ENCODE measurements at places on chromosomes 16 and 17. TPM values are rescaled to one million over a fixed set of nuclear protein-coding genes. Genes with fewer than 3 reads are reported as not detected.

- no peaks in the 10 kb centered on the region for H3K36me3 ChIP-seq
- H3K4me3 ChIP-seq, result no peak overlapping the region
- H3K27me3 ChIP-seq, result no peaks in the 10 kb centered on the region
- no peak for DNase-seq
- H3K27ac ChIP-seq, result no peak overlapping the region
These were observed 15.4 kb downstream of the DHODH start for GRCh38 chr16:72023962-72024361.

TPSD1 gene
- polyA plus RNA-seq, result 0.26 TPM

GRCh38 chr16:30458561-30459394 lies 13.1 kb upstream of the SEPHS2 start:
- no peak overlapping the region for H3K4me3 ChIP-seq
- no peaks in the 10 kb centered on the region for H3K27me3 ChIP-seq
- no peak overlapping the region for H3K27ac ChIP-seq
- no peak for DNase-seq
- no peaks in the 10 kb centered on the region for H3K4me1 ChIP-seq
- no peaks in the 10 kb centered on the region for H3K36me3 ChIP-seq

- no peaks in the 10 kb centered on the region for H3K36me3 ChIP-seq
- no peak for DNase-seq
- H3K27me3 ChIP-seq, result no peaks in the 10 kb centered on the region
- no peak overlapping the region for H3K4me3 ChIP-seq
- H3K4me1 ChIP-seq, result no peaks in the 10 kb centered on the region
These were observed 468.0 kb upstream of the RBFOX1 start for GRCh38 chr16:6864671-6865070.

DNA sequence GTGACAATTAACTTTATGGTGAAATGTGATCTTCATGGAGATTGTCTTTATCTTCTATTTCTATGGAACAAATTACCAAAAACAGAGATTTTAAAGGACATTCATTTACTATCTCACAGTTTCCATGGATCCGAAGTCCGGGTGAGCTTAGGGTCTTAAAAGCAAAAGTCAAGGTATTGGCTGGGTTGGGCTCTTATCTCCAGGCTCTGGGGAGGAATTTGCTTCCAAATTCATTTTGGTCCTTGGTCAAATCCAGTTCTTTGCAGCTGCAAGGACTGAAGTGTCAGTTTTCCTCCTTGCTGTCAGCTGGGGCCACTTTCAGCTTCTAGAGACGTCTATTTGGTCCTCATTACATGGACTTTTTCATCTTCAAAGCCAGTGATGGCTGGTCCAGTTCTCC lies 395.8 kb upstream of the MAF start:
- no peak overlapping the region for H3K4me3 ChIP-seq

PTX4 gene
- not detected for polyA plus RNA-seq

DNA sequence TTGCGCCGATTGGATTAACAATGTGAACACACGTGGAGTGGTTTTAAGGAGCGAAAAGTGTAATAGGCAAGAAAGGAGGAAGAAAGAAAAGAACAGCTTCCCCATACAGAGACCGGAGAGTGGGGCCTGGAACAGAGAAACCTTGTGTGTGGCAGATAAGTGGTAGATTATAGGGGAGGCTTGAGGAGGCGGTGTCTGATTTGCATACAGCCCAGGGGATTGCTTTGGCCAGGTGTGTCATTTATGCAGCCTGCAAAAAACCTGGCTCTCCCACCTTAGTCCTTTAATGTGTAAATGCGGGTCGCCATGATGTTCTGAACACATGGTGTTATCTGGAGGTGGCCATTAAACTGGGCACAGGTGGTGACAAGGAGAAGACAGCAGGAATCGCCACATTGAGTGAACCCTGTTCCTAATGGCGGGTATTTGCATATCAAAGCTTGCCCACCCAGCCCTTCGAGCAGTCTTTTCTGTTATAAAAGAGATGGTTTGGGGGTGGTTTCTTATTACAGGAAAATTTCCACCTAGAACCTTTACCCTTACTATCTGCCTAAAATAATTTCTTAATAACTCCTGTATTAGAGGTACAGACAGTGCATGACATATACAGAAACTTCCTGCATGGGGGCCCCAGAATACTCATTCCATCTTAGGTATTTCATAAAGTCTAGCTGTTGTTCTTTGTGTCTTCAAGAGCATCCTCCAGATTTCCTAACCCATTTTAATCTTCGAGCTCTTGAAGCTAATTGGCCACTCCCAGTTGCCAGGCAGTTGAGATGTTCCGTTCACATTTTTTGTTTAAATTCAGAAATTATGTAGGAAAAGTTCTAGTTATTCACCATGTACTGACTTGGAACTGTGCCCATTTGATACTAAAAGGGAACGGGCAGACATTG lies 292.5 kb downstream of the RBFOX1 start:
- H3K27ac ChIP-seq, result no peak overlapping the region
- no peaks in the 10 kb centered on the region for H3K36me3 ChIP-seq
- no peaks in the 10 kb centered on the region for H3K27me3 ChIP-seq
- DNase-seq, result no peak
- no peaks in the 10 kb centered on the region for H3K4me1 ChIP-seq

DNA sequence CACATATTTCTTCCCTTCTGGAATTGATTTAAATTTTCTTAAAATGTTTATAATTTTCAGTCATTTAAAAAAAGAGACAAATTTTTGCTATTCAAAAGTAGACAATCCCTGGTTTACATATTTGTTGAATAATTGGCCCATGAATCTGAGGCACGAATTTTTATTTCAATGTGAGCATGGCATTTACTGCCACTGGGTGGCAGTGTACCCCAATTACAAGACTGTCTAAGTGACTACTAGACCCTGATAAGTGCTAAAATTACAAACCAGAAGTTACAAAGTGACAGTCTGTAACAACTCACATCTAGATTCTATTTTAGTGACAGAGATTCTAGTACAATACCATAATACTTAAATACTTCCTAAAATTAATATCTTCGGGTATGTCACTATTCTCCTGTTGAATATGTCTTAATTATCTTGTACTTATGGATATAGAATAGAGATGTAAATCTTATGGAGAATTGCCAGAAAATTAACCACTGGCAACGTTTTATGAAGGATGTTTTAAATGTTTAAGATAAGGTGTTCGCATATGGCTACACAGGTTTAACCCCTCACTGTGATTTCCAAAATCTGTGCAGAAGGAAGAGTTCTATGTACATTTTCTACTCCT lies 235.8 kb downstream of the MAP2K4 start:
- H3K4me3 ChIP-seq, result no peak overlapping the region
- no peak for DNase-seq
- no peaks in the 10 kb centered on the region for H3K36me3 ChIP-seq
- H3K4me1 ChIP-seq, result no peaks in the 10 kb centered on the region

SSTR5 gene
- polyA plus RNA-seq, result 1.2 TPM

DNA sequence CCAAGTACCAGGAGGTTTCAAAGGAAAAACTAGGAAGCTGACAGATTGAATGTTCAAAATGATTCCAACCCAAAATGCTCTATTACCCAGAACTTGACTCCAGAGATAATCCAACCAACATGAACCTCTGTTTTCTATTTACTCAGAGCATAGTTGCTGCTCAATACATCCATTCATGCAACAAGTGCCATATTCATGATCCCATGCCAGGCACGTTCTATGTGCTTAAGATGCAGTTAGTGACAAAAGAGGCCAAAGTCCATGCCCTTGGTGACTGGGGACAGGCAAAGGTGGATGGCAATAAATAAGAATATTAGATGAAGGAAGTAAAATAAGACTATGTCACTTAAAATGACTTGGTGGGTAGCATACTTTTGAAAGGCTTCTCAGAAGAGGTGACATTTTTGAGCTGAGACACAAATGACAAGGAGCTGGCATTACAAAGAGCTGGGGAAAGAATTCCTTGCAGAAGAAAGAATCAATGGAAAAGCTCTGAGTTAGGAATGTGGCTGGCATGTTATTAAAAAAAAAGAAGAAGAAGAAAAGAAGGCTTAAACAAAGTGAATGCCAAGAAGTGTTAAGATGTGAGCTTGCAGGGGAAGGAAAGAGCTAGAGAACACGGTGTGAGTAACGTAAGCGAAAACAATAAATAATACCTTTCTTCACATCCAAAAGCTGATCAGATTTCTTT lies 34.5 kb downstream of the TOX3 start:
- H3K36me3 ChIP-seq, result no peaks in the 10 kb centered on the region
- H3K27me3 ChIP-seq, result no peaks in the 10 kb centered on the region
- H3K4me3 ChIP-seq, result no peak overlapping the region
- H3K27ac ChIP-seq, result no peak overlapping the region
- no peaks in the 10 kb centered on the region for H3K4me1 ChIP-seq
- DNase-seq, result no peak

TBX2 gene
- polyA plus RNA-seq, result 12.1 TPM

GRCh38 chr16:72989579-72990551 lies 58.1 kb downstream of the ZFHX3 start:
- H3K27ac ChIP-seq, result peak overlapping the region; percentile 6
- DNase-seq, result no peak

CASKIN1 gene
- 1.5 TPM for polyA plus RNA-seq

DNA sequence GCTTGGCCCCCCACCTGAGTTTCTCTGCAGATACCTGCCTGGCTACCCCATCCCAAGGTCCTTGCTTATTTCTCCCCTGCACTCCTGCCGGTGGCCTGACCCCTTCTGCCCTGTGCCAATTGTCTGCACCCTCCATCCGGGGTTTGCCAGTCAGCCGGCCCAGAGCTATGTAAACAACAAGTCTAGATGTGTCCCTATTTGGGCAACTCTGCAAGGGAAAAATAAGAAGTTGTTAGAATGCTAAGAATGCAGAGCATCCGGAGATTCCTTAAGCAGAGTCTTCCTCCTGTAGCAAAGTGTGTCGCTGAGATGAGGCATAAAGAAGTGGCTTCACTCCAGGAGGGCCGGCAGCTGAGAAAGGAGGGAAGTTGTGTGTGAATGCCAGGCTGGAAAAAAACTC lies 46.6 kb downstream of the RGS9 start:
- no peaks in the 10 kb centered on the region for H3K27me3 ChIP-seq
- H3K27ac ChIP-seq, result no peak overlapping the region
- no peak overlapping the region for H3K4me3 ChIP-seq
- H3K4me1 ChIP-seq, result no peaks in the 10 kb centered on the region
- no peak for DNase-seq

ZC3H18 gene
- 19.1 TPM for polyA plus RNA-seq

GRCh38 chr16:12778726-12779125 lies 25.0 kb downstream of the CPPED1 start:
- no peaks in the 10 kb centered on the region for H3K36me3 ChIP-seq
- no peak for DNase-seq
- H3K27me3 ChIP-seq, result no peaks in the 10 kb centered on the region
- no peak overlapping the region for H3K4me3 ChIP-seq
- no peak overlapping the region for H3K27ac ChIP-seq
- no peaks in the 10 kb centered on the region for H3K4me1 ChIP-seq

- H3K4me1 ChIP-seq, result peaks cover 6% of the 10 kb centered on the region
- peak overlapping the region; percentile 80 for H3K27ac ChIP-seq
- H3K4me3 ChIP-seq, result peak overlapping the region; percentile 86
- H3K27me3 ChIP-seq, result no peaks in the 10 kb centered on the region
- DNase-seq, result no peak
- H3K36me3 ChIP-seq, result no peaks in the 10 kb centered on the region
These were observed 1.6 kb downstream of the PPL start for GRCh38 chr16:4935241-4935855.

Measured in pancreas (tissue), 10 donors.